ENCODE measurements at places on chromosomes 5 and 9.

- DNase-seq = no peak
Observed at GRCh38 chr5:119537704-119538103, 85.4 kb downstream of the HSD17B4 start.

DNA sequence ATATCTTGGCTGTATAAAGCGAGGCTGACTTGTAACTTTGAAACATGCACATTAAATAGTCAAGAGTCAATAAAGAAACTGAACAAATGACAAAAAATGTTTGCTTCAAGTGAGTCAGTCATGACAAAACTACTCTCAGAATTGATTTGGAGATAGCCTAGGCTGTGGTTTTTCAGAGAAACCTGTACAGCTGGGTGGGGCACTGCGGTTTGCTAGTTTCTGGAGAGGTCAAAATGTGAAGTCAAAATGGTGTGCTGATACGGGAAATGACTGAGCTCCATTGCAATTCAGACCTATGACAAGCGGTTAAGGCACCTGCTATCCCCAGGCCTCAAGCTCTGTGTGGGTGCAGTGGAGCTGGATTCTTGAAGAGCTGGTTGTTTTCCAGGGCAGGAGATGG, 10.3 kb upstream of the CD180 start:
- DNase-seq = no peak

GRCh38 chr9:91809581-91810285, 140.3 kb downstream of the ROR2 start:
- DNase-seq = no peak

DNA sequence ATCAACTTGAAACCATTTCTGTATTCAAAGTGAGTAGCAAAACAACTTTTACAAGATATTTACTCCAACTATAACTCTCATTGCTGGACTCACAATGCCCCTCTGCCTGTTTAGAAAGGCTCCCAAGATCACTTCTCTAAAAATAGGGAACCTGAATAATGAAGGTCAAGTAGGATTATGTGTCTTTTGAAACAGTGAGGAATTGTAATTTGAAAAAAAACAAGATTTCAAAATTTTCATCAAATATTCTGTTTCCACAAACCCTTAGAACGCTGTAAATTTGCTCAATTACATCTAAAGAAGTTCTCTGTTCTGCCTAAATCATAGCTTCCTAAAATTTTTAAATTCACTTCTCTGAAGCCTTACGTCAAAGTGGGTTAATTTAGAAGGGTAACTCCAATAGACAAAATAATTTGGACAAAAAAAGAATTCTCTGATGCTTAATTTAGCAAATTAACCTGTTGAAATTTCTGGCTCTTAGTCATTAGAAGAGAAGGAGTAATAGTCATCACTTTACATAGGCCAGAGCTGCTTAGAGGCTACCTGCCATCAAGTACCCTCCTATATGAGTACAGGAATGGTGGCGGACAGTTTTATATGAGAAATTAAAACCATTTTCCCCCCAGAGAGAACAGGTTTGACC, 4.0 kb downstream of the ELL2 start:
- DNase-seq = no peak

- DNase-seq = no peak
Observed at GRCh38 chr5:117394506-117395157, 820.0 kb upstream of the SEMA6A start.

DNA sequence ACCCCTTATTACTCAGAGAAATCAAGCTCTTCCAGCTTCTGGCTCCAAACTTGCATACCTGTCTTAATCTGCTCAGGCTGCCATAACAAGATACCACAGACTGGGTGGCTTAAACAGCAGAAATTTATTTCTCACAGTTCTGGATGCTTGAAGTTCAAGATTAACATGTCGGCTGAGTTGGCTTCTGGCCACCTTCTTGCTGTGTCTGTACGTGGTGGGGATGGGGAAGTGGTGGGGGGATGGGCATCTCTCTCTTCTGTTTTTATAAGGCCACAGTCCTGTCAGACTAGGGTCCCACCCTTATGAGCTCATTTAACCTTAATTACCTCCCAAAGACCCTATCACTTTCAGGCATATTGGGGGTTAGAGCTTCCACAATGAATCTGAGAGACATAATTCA, 140.5 kb downstream of the SV2C start:
- no peak for DNase-seq

DNA sequence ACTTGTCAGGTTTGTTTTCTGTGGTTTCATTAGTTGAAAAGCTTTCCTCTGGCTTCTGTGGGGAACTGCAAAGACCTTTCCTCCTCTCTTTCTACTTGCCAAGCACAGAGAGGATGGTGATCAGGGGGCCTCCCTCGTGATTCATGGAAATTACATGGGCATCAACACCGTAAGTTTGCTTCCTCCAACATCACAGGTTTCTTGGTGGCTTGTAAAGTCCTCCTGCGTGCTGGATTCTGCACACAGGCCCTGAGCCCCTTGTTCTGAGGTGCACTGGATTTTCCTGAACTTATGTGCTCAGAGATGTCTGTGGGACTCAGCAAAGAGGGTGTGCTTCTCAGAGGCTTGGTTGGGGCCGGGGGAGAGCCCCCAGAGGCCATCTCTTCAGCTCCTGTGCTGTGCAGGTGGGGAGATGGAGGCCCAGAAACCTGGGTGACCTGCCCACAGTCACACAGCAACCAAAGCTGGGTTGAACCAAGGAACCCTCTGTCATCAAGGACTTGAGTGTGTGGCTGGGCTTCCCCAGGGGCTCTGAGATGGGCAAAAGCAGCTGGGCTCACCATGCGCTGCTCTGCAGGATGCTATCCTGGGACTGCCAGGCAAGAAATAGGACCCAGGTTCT, 36.5 kb downstream of the RGS3 start:
- DNase-seq = no peak

- no peak for DNase-seq
Observed at GRCh38 chr9:76720245-76720644, 44.0 kb upstream of the PCA3 start.

DNA sequence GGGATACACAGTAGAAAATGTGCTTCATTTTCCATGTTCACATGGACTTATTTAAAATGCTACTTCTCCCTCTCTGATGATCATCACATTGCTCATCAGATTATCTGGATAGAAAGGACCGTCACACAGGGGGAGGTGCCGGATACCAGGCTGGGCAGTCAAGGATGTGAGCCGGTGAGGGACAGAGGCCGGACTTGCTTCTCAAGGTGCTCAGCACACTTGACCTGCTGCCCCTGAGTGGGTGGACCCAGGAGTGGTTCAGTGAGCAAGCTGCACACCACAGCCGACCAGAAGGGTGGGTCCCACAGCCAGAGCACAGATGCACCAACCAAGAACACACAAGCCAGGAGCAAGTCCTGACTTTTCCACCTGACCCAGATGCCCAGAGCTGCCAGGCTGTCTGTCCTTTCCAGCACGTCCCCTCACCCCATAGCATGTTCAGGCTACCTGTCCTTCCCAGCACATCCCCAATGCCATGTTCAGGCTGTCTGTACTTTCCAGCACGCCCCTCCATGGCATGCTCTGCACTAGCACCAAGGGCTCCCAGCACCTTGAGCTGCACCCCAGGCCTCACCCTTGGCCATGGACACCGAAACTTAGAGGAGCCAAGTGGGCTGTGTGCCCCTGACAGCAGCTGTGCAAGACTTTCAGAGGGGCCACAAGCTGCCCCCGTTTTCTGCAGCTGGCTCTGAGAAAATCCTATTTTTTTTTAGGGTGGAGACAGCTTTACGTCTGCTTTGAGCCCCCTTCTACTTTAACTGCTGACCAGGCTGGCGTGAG, 77.8 kb downstream of the SECISBP2 start:
- DNase-seq = no peak

GRCh38 chr5:124843596-124843899, 97.1 kb upstream of the ZNF608 start:
- DNase-seq = no peak

GRCh38 chr9:131008909-131009618, at the start of gene LAMC3:
Gene LAMC3, plus strand, starts transcription at chr9:131009174. Its CDS starts 41 bp downstream, at chr9:131009215.
- no peak for DNase-seq

GRCh38 chr5:135486131-135487036, 34.2 kb upstream of the TIFAB start:
- DNase-seq = no peak

- no peak for DNase-seq
Observed at GRCh38 chr5:137281201-137281600, 217.9 kb downstream of the SPOCK1 start.

- DNase-seq = no peak
Observed at GRCh38 chr5:1736889-1737711, 62.5 kb downstream of the MRPL36 start.

DNA sequence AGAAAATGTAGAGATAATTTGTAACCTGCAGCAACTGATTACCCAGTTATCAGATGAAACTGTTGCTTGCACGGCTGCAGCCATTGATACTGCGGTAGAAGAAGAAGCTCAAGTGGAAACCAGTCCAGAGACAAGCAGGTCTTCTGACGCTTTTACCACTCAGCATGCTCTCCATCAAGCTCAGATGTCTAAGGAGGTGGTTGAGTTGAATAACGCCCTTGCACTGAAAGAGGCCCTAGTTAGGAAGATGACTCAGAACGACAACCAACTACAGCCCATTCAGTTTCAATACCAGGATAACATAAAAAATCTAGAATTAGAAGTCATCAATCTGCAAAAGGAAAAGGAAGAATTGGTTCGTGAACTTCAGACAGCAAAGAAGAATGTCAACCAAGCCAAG, 1.7 kb downstream of the KIF4B start:
- DNase-seq = no peak

GRCh38 chr5:65882278-65882677, 44.1 kb upstream of the ERBIN start:
- DNase-seq = no peak

GRCh38 chr9:16866587-16866986, 3.9 kb downstream of the BNC2 start:
- no peak for DNase-seq

DNA sequence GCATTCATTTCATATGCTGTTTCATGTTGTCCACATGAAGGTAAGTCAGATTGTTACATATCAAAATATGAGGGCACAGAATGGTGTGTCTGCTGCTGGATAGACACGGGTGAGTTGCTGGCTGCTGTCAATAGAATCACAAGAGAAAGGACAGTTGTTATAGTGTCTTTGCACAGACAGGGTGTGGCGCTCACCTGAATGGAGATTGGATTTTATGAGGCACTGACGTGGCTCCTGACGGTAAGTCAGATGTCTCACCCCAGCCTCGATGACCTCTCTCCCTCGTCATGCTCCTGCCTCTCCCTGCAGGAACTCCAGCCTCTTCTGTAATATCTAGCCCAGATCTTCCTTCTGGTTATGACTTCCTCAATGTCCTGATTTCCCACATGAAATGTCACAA, 75.4 kb upstream of the SELENOP start:
- DNase-seq = peak; percentile 62

- DNase-seq = no peak
Observed at GRCh38 chr9:21077781-21078180, at the start of gene IFNB1. Gene IFNB1, minus strand, starts transcription at chr9:21077942. Its CDS starts 73 bp downstream, at chr9:21077869.

- no peak for DNase-seq
Observed at GRCh38 chr9:35835216-35835632, 6.2 kb downstream of the TMEM8B start.

GRCh38 chr5:141865406-141865805, 12.8 kb downstream of the PCDH1 start:
- DNase-seq = no peak

DNA sequence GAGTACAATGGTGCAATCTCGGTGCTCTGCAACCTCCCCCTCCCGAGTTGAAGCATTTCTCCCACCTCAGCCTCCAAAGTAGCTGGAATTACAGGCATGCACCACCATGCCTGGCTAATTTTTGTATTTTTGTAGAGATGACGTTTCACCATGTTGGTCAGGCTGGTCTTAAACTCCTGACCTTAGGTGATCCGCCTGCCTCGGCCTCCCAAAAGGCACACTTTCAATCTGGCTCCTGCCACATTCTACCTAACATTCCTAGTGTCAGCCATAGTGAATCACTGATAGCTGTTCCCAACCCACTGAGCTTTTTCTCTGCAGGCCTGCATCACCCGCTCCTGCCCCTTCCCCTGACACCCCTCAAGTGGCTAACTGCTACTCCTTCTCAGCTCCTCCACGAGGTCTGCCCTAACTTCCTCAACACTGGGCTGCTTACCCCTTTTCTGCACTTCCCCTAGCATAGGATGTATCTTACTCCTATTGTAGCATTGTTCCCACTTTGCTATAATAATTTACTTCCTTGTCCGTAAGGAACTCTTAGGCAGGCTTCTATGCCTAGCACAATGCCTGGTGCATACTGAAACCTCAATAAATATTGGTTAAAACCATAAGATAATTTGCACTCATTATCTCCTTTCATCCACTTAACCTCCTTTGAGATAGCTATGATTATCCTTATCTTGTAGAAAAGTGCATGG, 42.0 kb upstream of the LIFR start:
- DNase-seq = no peak

GRCh38 chr5:32542216-32543059, 42.9 kb upstream of the SUB1 start:
- DNase-seq = no peak

DNA sequence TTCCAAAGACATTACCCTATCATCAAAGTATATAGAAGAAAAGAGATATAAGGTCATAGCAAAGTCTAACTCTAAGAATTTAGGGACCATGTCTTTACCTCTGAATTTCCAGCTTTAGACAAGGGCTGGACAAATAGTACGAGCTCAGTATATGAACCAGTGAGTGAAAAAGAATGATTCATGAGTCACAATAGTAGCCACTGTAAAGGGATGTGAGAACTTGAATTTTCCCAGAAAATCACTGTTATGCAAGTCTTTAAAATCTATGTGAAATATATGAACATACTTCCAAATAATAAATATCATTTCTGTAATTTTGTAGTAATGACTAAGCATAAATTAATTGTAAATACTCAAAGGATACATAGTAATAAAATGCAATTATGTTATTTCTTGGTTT, 305.9 kb upstream of the PRR16 start:
- DNase-seq = no peak

GRCh38 chr5:157236423-157236822, 29.5 kb upstream of the CYFIP2 start:
- DNase-seq = no peak

DNA sequence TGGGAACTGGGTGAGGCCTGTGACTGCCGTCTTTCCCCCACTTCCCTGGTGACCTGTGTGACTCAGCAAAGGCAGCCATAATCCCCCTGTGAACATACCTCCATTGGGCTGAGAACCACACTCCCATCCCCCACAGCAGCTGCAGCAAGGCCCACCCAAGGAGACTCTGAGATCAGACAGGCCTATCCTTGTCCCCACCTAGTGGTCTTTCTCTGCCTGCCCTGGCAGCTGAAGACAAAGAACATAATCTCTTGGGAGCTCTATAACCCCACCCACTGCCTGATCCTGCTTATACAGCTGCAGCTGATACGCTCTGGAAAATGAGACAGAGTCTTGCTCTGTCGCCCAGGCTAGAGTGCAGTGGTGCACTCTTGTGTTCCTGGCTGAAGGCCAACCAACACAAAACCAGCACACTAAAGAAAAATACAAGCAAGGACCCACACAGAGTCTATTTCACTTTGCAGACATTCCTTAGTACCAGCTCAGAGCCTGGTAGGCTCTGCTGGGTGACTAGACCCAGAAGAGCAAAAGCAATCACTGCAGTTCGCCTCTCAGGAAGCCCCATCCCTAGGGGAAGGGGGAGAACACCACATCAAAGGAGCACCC, 106.7 kb downstream of the MCTP1 start:
- DNase-seq = no peak

GRCh38 chr9:124813501-124814163, 36.7 kb downstream of the OLFML2A start:
- DNase-seq = no peak
